Activated naive CD4-positive, alpha-beta T cell treated with anti-CD3 and anti-CD28 coated beads, Interleukin-2, amount 10 ng/mL, durations not matched to agents 5 hours and 36 hours (primary cell): ENCODE measurements at places on chromosomes 2 and 18. TPM values are rescaled to one million over a fixed set of nuclear protein-coding genes. Genes with fewer than 3 reads are reported as not detected.

KIF1A gene
- 0.60 TPM for total RNA-seq

CELF4 gene
- total RNA-seq: not detected

OXER1 gene
- total RNA-seq: not detected

CD226 gene
- 65.4 TPM for total RNA-seq

CDH19 gene
- total RNA-seq: not detected

LYG2 gene
- total RNA-seq: not detected

CAPN14 gene
- 0.18 TPM for total RNA-seq

DOCK10 gene
- 240 TPM for total RNA-seq

SIX3 gene
- not detected for total RNA-seq
